ENCODE measurements at places on chromosomes 3 and 15. TPM values are rescaled to one million over a fixed set of nuclear protein-coding genes. Genes with fewer than 3 reads are reported as not detected.

The GUCA1C gene
- not detected for total RNA-seq

The CEMIP gene
- 0.61 TPM for total RNA-seq

DNA sequence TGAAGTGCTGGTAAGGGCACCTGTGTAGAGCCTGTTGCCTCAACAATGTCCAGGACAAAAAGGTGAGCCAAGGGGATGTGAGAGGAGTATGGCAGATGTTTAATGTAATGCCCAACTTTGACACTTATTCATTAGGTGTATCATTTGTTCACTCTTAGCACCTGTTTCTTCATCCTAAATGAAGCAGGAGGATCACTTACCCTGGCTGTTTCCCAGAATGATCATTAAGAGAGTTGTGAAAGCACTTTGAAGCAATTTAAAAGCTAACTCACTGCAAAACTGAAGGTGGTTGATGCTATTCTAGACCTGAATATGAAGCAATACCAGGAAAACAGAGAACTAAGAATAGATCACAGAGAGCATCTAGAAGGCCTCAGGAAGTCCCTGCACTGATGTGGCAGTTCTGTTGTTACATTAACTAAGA lies 3.4 kb upstream of the HHLA2 start:
- H3K4me3 ChIP-seq = no peak overlapping the region
- no peaks in the 10 kb centered on the region for H3K36me3 ChIP-seq
- no peaks in the 10 kb centered on the region for H3K27me3 ChIP-seq
- H3K27ac ChIP-seq = no peak overlapping the region
- DNase-seq = no peak
- H3K4me1 ChIP-seq = no peaks in the 10 kb centered on the region

DNA sequence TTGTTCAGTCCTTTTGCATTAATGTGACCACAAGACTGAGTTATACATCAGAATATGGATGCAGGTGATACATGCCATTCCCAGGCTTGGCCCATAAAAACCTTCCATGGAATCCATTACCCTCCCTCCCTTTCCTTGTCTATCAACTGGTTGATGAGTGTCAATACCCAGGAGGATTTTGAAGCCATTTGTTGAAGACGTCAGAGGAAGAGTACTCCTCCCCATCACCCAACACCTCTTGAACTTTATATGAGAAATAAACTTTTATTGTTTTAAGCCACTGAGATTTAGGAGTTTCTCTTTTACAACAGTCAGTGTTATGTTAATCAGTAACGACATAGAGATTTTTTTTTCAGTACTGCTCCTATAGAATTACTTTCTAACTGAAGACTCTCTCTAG lies 55.5 kb downstream of the P3H2 start:
- H3K4me1 ChIP-seq = peaks cover 7% of the 10 kb centered on the region
- H3K4me3 ChIP-seq = no peak overlapping the region
- no peak overlapping the region for H3K27ac ChIP-seq
- H3K36me3 ChIP-seq = no peaks in the 10 kb centered on the region

DNA sequence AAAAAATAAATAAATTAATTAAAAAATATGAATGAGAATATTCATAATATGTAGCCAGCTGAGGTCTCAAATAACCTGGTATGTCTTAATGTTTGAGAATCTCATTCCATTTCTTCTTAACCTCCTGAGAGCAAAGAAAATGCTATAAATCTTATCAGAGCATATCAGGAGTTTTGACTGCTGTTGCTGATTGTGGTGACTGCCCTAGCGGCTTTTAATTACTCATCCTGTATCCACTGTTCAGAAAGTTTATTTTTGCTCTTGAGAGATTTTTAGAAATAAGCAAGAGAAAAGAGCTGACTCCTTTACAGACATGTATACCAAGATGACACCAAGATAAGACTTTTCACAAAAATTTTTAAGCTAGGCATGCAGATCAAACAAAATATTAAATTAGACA lies 454.8 kb upstream of the CBLB start:
- H3K27ac ChIP-seq = no peak overlapping the region
- H3K27me3 ChIP-seq = no peaks in the 10 kb centered on the region
- no peaks in the 10 kb centered on the region for H3K36me3 ChIP-seq
- no peak for DNase-seq

GRCh38 chr15:81575436-81576123 lies 201.6 kb upstream of the TMC3 start:
- no peak overlapping the region for H3K27ac ChIP-seq
- H3K27me3 ChIP-seq = no peaks in the 10 kb centered on the region
- H3K4me1 ChIP-seq = no peaks in the 10 kb centered on the region
- no peak overlapping the region for H3K4me3 ChIP-seq

- DNase-seq = no peak
- no peak overlapping the region for H3K4me3 ChIP-seq
- no peaks in the 10 kb centered on the region for H3K36me3 ChIP-seq
- no peaks in the 10 kb centered on the region for H3K4me1 ChIP-seq
Observed at GRCh38 chr15:46129145-46129544, 494.3 kb downstream of the SQOR start.

DNA sequence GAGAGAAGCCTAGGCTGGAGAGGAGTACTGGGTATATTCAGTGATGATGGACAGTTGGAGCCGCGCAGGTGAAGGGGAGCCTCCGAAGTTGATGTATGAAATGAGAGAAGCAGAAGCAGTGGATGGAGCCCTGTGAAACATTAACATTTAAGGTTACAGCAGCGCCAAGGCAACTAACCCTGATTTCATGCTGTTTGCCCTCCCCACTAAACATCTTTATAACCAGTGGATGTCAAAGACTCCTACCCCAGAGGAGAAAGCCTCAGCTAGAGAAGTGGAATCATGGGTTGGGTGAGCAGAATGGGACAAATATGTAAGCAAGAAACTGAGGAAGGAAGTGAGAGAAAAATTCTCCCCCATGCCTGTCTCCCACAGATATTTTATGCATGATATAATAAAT lies 92.0 kb upstream of the NMNAT3 start:
- no peaks in the 10 kb centered on the region for H3K27me3 ChIP-seq
- peaks cover 18% of the 10 kb centered on the region for H3K4me1 ChIP-seq
- H3K4me3 ChIP-seq = no peak overlapping the region
- H3K27ac ChIP-seq = no peak overlapping the region
- no peak for DNase-seq
- no peaks in the 10 kb centered on the region for H3K36me3 ChIP-seq

GRCh38 chr15:61649046-61649445 lies 411.2 kb downstream of the VPS13C start:
- H3K4me3 ChIP-seq = no peak overlapping the region
- no peak for DNase-seq
- H3K4me1 ChIP-seq = no peaks in the 10 kb centered on the region
- H3K27me3 ChIP-seq = peaks cover 26% of the 10 kb centered on the region
- no peaks in the 10 kb centered on the region for H3K36me3 ChIP-seq

DNA sequence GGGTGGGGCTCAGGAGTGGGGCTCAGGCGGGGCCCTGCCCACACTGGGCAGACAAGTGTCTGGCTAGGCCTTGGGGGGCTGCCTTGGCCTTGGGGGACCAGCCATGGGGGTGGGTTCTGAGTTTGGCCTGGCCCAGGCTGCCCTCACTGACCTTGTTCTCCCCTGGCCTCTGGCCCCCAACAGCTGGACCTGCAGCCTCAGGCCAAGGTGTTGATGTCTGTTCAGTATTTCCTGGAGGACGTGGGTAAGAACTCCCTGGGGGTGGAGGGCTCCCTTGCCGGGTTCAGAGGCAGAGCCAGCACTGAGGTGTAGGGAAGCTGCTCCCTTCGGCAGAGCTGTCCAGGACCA lies 20.0 kb downstream of the PRKCD start:
- H3K36me3 ChIP-seq = no peaks in the 10 kb centered on the region
- H3K27me3 ChIP-seq = no peaks in the 10 kb centered on the region
- H3K4me1 ChIP-seq = no peaks in the 10 kb centered on the region
- H3K27ac ChIP-seq = no peak overlapping the region
- H3K4me3 ChIP-seq = no peak overlapping the region
- no peak for DNase-seq
